ENCODE measurements at places on chromosomes 7 and 10.

DNA sequence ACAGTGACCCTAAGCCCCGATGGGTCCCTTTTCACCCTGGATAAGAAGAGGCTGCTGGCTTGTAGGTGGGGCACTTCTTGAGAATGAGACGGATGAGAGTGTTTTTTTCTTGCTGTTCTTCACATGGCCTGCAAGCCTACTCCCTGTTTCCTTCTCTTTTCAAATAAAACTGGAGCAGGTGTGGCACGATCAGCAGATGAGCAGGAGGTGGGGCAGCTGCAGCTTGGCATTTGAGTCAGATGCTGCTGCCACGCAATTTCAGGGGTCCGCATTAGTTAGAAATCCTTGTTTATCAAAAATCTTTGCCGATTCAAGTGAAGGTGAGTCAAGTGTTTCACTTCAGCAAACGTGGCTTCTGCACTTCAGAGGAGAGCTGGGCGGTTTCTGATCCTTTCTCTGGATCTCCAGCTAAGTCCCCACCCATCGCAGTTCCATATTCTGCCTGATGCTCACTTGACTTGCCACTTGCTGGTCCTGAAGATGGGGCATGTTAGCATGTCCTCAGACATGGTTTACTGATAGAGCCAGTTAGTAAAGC is 20.8 kb downstream of the WDFY4 start:
- no peak for DNase-seq

DNA sequence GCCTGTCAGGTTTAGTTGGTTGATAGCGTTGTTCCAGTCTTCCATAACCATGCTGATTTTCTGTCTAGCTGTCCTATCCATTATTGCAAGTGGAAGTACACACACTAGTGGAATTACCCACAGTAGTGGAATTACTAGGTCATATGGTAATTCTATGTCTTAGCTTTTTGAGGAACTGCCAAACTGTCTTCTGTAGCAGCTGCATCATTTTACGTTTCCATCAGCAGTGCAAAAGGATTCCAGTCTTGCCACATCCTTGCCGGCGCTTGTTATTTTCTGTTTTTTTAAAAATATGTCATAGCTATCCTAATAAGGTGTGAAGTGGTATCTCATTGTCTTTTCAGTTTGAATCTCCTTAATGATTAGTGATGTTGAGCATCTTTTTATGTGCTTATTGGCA is 17.2 kb upstream of the RHBDD2 start:
- DNase-seq, result no peak

- DNase-seq, result no peak
These were observed 115.8 kb upstream of the PRR15 start for GRCh38 chr7:29447828-29448227.

- no peak for DNase-seq
These were observed 257.7 kb upstream of the NFE2L3 start for GRCh38 chr7:25894002-25894901.

DNA sequence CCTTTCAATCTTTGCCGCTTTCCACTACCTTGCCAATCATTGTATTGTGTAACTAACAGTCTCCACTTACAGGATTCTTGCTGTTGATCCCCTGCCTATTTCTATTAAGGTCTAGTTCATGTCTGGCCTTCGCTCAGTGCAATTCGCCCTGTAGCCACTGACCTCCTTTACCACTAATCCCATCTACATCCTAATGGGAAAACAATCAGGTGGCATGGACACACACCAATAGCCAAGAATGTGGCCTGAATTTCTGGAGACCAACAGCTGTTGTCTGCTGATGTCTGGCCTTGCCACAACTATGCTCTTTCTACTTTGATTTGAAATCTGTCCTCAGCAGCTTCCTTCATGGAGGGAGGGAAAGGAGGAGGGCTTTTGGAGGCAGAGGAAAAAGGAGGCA is 546.2 kb downstream of the SORCS3 start:
- no peak for DNase-seq

- DNase-seq, result no peak
These were observed 20.6 kb upstream of the PWWP2B start for GRCh38 chr10:132376394-132376851.

GRCh38 chr10:21888959-21889358 is 114.6 kb downstream of the DNAJC1 start:
- DNase-seq, result no peak

DNA sequence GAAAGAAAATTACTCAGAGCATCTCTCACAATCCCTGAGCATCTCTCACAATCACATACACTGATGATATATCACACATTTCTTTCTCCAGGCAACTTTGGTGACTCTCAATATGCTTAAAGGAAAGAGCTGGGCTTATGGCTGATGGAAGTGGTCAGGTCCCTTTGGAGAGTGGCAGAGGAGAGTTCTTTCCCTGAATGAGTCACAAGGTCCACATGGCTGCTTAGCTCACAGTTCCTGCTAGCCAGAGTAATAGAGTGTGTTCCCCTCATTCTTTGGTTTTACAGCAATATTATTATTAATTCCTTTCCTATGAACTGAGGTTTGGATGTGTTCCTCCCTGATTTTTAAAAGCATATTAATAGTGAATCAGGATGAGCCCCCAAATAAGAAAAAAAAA is 287.4 kb downstream of the C7orf25 start:
- no peak for DNase-seq

DNA sequence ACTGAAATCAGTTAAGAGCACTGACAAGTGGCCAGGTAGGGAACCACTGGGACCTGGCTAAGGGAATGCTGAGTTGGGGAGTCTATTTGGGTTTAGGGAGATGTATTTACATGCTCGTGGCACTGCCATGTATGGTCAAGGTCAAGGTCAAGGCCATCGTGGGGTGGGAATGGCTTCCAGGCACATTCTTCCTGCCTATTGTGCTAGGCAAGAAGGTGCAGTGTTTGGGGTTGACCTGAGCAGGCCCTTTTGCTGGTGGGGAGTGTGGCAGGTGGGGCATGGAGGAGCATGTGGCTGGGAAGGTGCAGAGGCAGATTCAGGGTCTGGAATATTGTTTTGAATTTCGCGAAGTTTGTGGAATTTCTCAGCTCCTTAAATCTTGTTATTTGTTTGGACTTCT is 17.8 kb downstream of the FAM241B start:
- no peak for DNase-seq

GRCh38 chr7:19437446-19437845 is 271.4 kb downstream of the POLR1F start:
- no peak for DNase-seq

DNA sequence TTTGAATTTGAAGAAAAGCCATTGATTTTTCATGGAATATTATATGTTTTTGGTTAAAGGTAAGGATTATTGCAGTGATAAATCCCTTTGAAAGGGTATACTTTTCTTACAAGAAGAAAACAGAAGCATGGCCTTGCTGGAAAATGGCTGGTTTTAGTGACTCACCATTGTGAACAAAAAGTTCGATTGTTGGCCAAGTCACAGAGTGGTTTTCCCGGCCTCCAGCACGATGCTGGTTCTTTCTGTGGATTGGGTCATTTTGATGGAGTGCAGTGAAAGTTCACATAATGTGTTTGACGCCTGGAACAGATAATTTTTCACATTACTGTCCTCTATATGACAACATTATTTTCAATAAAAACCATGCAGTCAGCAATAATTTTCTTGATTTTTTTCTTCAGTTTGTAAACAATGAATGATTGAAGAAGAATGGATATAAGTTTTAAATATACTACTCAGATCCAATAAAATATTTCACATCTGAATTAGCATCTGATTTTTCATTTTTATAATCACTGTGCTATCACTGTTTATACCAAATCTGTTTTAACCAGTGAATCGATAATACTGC is 60.9 kb downstream of the RBM20 start:
- DNase-seq, result no peak

- no peak for DNase-seq
These were observed 109.8 kb downstream of the INPP5A start for GRCh38 chr10:132647424-132647823.

GRCh38 chr7:42210333-42210732 is 26.7 kb downstream of the GLI3 start:
- no peak for DNase-seq

GRCh38 chr7:79281426-79281825 is 172.0 kb downstream of the MAGI2 start:
- DNase-seq, result no peak

GRCh38 chr7:76294344-76295024 is 8.0 kb upstream of the HSPB1 start:
- peak; percentile 91 for DNase-seq

DNA sequence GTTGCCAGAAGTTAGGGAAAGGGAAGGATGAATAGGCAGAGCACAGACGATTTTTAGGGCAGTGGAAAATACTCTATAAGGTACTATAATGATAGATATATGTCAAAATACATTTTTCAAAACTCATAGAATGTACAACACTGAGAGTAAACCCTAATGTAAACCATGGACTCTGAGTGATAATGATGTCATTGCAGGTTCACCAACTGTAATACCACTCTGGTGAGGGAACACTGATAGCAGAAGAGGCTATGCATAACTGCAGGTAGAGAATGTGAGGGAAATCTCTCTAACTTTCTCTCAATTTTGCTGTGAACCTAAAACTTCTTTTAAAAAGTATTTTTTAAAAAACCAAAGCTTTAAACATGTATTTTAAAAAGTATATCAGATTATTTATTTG is 22.1 kb downstream of the POT1 start:
- no peak for DNase-seq

DNA sequence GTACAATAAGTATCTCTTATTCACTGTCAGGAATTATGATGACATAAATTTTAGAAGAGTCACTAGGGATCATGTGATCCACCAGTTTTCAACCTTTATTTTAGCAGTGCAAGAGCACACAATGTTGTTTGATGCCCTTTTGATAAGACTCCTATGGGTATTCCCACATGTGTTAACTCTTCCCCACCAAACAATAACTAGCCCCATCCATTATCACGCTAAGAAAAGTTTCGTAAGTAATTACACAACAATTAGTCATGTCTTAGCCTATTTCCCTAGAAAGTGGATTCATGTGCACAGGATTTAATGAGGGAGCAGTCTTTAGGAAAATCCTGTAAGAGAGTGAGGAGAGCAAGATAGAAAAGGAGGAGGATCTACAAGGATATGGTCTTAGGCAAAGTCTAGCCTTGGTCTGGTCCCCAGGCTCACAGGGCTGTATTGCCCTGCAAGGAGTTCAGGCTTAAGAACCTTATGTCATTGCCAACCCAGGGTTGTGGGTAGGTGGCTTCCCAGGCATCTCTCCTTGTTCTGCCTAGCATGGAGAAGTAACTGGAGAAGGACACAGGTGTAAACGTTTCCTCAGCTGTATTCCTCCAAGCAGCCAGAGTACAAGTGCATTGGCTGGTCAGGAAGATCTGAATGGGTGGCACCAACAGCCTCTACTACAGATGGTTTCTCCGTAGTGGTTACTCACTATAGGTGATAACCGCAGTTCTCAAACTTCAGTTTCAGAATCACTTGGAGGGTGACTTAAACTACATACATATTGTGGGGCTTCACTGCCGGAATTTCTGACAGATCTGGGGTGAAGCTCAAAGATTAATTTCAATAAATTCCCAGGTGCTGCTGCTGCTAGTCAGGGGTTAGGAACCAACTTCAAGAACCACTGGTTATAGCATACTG is 574.5 kb downstream of the SUGCT start:
- DNase-seq, result no peak

GRCh38 chr10:62022830-62023229 is 121.3 kb downstream of the ARID5B start:
- no peak for DNase-seq

DNA sequence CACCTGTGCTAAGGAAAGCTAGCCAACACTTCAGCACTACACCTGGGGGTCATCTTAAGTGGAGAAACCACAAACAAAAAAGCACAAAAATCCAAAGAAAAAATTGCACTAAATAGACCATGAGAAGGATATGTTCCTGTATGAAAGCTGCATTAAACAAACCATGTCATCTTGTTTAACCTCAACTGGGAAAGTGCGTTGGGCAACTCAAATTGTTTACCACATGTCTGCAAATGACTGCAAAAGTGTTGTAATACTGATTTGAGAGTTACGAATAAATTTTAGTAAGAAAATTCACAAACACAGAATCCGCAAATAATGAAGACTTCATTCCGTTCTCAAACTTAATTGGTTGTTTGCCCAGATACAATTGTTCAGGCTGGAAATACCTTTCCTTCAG is 111.9 kb upstream of the EGFR start:
- DNase-seq, result no peak

GRCh38 chr7:46532571-46532970 is 611.5 kb upstream of the IGFBP3 start:
- no peak for DNase-seq

GRCh38 chr7:44043902-44044301 is 600 bp upstream of the DBNL start:
- no peak for DNase-seq

- no peak for DNase-seq
These were observed 48.3 kb upstream of the RPA3 start for GRCh38 chr7:7766671-7767070.

GRCh38 chr10:52250510-52250909 is 63.6 kb upstream of the DKK1 start:
- DNase-seq, result no peak

DNA sequence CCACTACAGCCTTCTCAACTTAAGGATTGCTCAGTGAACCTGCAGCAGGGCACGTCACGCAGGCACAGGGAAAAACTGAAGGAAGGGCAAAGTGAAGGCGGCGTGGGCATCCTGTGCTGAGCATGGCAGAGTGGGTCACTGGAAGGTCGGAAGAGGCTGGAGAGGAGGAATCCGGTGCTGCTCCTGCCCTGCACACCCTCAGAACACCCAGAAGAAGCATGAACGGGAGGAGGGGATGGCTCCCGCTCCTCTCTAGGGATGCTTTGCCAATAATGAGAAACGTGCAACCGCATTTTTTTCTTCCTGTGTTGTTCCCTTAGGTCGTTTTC is 175.1 kb downstream of the TNS3 start:
- no peak for DNase-seq

DNA sequence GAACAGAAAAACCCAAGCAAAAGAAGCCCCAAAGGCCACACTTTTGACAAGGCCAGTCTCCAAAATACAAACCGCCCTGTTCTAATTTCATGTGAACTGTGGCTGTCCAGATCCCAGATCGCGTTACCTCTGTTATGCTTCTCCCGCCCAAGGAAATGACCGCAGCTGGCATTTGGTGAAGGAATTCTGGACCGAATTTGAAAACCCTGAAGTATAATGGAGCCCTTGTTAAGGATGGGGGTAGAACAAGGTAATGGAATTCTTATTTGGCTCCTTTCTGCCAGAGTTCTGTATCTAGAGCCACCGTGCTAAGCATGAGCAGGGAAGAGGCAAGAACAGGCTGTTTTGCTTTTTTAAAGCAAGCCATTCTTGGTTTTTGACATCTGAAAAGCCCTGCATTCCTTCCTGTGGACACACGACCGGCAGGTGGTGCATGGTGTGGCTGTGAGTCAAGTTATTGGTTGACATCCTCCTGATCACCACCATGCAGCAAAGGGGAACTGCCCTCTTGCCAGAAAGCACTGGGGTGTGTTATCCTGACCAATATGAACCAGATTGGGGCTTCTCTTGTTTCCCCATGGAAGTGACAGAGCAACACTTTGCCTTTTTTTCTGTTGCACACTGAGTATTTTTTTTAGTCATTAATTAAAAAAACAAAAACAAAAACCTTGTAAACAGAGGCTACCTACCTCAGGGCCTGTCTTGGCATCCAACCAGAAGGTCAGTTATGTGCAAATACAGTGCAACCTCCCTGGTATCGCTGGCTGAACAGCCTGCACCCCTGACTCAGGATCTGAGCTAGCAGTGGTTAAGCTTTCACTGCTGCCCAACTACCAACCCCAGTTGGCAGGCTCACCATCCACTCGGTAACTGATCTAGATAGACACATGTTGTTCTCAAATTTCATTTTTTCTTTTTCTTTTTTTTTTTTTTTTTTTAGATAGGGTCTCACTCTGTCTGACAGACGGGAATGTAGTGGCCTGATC is 14.2 kb downstream of the UCMA start:
- no peak for DNase-seq

Measured in left kidney (tissue), 8 donors.